ENCODE measurements at places on chromosomes 4 and X.

- DNase-seq, result no peak
Observed at GRCh38 chr4:152102436-152103000, 341.7 kb upstream of the GATB start.

DNA sequence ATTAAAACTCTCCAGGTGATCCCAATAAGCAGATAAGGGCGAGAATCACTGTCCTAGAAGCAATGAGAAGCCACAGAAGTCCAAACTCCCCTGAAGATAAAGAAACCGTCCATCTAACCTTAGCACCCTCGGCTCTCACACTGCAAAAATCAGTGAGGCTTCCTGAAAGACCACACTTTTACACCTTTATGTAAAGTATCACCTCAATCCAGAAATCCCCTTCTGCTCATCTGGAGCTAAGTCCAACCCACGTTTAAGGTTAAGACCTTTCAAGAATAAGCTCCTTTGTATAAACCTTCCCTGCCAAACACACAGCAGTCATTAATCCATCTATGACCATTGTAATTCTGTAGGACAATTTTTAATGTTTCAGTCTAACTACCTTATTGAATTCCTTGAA lies 41.7 kb downstream of the LIN54 start:
- DNase-seq, result no peak

GRCh38 chr4:98602270-98602669 lies 56.1 kb downstream of the TSPAN5 start:
- DNase-seq, result no peak

- no peak for DNase-seq
Observed at GRCh38 chrX:65635822-65636221, 31.6 kb upstream of the MSN start.

DNA sequence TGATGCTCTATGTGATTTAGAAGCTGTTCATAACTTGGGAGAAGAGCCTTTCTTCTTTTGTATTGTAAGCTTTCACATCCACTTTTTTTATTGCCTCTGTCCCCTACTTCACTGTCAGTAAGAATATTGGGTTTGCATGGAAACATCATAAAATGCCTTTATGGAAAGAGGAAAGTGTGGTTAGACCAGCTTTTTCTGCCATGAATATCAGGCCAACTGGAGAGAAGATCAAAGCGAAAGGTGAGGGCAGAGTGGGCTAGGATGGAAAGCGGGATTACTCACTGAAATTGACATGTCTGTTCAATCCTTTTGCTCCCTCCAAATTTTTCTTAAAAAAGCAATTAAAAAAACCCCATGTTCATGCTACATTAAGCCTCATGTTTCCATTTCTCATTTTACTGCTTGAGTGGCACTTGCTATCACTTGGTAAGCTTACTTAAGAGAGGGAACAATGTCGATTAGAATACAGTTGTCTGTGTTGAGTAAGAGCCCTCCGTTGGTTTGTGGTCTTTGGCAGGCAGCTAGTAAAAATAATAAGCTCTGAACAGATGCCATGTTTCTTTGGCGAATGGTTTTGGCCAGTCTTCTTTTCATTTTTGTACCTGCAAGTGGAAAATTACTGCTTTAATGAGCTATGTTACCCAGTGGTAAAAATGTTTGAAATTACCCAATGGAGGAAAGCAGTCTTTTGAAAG lies 35.9 kb downstream of the SUPT20HL1 start:
- DNase-seq, result no peak
